GM12864 (cell line): ENCODE measurements at places on chromosomes 7 and 10.

DNA sequence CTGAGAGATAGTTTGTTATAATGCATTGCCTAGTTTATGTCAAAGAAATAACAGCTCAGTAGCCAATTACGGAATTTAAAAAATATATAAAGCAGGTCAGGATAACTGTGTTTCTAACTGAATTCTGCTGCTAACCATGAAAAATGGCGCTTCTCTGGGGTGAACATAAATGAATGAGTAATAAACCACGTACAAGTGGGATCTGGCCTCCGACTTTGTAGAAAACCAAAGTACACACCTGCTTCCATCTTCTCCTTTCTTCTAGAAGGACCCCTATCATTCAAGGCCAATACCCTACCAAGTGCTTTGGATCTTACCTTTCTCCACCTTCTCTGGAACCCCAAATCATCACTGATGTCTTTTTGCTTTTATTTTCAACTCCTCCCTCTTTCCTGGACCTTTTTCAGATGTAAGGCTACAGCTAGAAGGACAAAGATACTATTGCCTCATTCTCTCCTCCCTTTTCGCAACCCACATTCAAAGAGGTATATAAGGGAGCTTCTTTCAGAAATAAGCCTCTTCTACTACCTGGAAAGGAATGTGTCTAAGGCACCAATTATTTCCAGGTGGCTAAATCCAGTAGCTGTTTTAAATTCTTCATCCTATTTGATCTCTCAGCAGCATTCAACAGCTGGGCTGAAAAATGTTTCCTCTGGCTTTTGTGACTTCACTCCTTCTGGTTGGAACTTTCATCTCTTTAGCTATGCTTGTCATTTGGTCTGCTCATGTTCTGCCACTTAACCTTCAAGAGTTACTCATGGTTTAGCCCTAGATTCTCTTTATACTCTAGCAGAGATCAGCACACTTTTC, 37.7 kb downstream of the NAMPT start:
- DNase-seq, result no peak

GRCh38 chr7:81499262-81500116, 270.4 kb downstream of the HGF start:
- peak; percentile 29 for DNase-seq

DNA sequence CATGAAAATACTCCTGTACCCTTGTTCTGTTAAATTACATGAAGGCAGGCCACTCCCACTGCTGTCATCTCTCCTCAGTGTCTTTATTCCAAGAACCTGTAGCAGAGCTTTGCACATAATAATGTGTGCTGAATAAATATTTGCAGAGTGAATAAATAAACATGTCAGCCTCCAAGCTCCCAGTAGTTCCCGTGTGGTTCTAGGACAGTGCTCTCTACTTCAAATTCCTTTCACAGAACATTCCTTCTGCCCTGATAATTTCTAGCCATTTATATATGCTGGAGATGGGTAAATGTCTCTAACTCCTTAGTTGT, 20.3 kb upstream of the HYAL4 start:
- no peak for DNase-seq

GRCh38 chr7:47811632-47812380, 136.5 kb downstream of the PKD1L1 start:
- no peak for DNase-seq

- no peak for DNase-seq
These were observed 26.1 kb upstream of the ACTR3B start for GRCh38 chr7:152733286-152733934.

GRCh38 chr10:31620226-31621151, 301.5 kb downstream of the ZEB1 start:
- no peak for DNase-seq

- DNase-seq, result no peak
These were observed 248.5 kb downstream of the VTI1A start for GRCh38 chr10:112695539-112695938.

GRCh38 chr10:32687546-32687945, 241.6 kb downstream of the CCDC7 start:
- DNase-seq, result no peak

DNA sequence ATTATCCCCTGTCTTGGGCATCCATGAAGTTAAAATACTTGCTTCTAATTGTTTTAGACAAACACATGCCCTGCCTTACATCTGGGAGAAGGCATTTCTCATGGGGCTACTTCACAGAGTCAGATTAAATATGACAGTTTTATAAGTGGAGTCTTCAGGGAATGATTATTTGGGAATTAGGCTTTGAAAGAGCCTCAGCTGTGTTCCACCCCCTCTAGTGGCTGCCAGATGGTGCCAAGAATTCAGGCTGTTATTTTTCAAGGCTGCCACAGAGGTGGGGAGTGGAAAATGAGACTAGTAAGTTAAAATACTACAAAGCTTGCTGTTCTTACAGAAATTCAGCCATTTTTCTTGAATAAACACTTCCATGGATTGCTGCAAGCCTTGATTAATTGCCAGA, 45.8 kb upstream of the DNAH11 start:
- DNase-seq, result no peak

DNA sequence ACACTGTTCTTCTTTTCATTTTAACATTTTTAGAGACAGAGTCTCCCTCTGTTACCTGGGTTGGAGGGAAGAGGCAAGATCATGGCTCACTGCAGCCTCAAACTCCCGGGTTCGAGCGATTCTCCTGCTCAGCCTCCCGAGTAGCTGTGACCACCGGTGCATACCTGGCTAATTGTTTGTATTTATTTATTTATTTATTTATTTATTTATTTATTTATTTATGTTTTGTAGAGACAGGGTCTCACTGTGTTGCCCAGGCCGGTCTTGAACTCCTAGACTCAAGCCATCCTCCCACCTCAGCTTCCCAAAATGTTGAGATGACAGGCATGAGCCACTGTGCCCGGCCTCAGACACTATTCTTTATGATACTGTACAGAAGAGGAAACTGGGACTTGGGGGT, 1176.6 kb upstream of the AUTS2 start:
- no peak for DNase-seq
